ENCODE measurements at places on chromosomes 3 and 15.
A peak's percentile ranks its signal among the peaks of the same experiment; 100 is the strongest.

DNA sequence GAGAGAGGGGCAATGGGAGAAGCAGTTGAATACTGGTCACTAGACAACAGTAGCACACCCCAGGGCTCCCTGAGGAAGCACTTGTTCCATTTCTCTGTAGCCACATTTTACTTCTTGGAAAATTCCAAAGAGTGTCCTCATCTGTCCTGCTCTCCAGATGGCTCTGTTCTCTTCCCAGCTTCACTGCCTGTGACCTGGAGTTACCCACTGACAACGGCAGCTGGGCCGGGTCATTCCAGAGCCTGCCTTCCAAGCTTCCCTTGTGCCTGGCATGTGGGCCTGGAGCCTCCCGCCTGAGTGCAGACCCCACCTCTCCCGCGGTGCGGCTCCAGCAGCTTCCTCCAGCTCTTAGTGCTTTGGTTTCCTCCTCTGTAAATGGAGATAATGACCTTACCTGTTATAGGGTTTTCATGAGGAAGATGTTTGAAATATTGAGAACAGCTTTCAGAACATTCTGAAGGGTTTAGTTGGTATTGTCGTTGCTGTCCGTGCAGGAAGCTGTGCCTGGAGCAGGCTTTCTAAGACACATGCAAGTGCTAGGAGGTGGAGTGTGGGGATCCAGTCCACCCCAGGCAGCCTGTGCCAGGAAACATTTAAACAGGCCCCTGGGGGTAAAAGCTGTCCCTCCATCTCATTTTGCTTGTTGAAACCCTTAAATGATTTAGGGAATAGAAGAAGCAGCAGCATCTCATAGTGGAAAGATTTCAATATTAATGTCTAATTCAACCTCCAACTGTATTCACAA lies 24.8 kb downstream of the EFCC1 start:
- no peak for DNase-seq

GRCh38 chr15:81157195-81157938 lies 23.3 kb downstream of the CFAP161 start:
- DNase-seq, result no peak

- no peak for DNase-seq
These were observed 163.6 kb downstream of the SERPINI1 start for GRCh38 chr3:167899093-167899492.

DNA sequence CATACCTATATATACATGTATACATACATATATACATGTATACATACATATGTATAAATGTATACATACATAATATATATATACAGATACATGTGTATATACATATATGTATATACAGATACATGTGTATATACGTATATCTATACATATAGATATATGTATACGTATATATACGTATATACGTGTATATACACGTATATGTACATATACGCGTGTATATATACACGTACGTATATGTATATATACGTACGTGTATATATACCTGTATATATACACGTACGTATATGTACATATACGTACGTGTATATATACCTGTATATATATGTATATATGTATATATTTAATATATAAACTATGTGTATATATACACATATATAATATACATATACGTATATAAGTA lies 955.2 kb downstream of the AGBL1 start:
- DNase-seq, result no peak

GRCh38 chr3:197552198-197552597 lies 3.6 kb downstream of the BDH1 start:
- no peak for DNase-seq

GRCh38 chr15:70596354-70597055 lies 166.9 kb downstream of the UACA start:
- DNase-seq, result peak; percentile 94

DNA sequence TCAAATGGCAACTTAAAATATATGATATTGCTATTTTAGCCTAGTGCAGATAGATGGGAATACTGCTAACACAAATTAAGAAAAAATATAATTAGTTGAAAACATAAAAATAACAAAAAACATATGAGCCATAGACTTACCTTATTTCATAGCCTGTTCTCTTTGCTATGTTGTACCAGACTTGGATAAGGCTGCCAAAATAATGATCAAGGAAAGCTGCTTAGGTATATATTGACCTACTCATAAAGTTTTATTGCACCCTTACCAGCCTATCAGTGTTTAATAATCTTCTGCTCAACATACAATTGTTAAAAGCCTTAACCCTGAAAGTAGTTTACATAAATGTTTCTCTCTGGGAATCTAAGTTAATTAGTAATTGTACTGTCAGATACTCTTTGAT lies at the start of gene SI:
TSS of gene SI (minus strand) at position 204 of the 400 bp plus-strand sequence. CDS start 2,484 bp downstream, outside the sequence.
- no peak for DNase-seq

DNA sequence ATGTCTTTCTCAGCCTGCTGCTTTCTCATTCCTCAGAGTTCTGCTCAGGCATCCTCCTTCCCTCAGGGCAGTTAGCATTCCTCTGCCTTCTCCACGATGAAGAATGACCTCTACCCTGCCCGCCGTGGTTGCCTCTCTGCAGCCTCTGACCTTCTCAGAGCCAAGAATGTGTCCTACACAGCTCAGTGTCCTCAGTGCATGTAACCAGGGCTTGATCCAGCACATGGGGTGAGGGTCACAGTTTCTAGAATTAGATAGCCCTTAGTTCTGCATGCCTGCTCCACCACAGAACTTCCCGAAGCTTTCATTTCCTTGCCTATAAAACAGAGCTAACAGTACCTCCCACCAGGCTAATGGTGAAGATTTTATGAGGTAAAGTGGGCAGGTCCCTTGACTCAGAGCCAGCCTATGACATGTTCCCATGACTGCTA lies 182.1 kb downstream of the CLSTN2 start:
- DNase-seq, result no peak

DNA sequence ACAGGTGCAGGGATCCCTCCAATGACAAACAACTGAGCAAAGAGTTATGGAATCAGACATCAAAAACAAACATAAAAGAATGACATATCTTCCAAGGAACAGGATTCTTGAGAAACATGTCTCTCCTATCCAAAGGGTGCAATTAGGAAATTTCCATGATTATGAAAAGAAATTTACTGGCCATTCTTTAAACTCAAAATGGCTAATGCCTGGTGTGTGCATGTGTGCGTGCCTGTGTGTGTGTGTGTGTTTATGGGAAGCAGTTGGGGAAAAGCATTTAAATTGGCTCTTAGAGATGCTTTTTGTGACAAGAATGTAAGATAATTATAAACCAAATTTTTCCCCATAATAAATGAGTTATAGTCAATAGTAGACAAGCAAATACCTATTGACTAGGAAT lies 320.5 kb upstream of the THBS1 start:
- no peak for DNase-seq

DNA sequence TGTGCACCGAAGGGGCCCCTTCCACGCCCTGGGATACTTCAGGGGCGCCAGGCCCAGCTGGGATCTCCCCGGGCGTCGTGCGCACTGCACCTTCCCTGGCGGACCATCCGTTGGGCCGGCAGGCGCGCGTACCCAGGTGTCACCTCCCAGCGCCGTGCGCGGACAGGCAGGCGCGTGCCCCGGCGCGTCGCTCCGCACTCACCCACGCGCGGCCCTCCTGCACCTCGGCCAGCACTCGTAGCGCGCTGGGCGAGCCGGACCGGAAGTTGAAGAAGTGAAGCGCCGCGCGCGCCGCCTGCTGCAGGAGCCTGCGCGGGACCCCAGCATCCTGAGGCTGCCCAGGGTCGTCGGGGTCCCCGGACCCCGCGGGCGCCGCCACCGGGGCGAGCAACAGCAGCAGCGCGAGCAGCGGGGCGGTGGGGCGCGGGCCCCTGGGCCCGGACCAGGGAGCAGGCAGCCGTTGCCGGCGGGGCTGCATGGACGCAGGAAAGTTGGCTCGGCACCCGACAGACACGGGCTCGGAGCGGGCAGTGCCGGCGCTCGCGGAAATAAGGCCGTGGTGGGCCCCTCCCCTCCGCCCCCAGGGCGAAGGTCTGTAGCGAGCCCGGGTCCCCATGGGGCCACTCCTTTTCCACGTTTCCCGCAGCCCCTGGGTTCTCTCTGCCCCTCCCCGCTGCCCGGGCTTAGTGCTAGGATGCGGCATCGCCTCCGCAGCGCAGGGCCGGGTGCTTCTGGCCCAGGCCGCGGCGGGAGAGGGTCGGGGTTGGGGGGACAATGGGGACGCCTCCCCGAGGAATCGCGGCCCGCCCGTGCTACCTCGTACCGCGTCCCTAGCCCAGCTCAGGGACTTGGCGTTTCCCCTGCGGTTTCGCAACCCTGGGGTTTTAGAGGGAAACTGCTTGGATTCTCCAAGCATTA lies at the start of gene RARRES1:
TSS of gene RARRES1 (minus strand) at position 520 of the 918 bp plus-strand sequence. CDS start at position 478, 42 bp downstream.
- DNase-seq, result no peak

DNA sequence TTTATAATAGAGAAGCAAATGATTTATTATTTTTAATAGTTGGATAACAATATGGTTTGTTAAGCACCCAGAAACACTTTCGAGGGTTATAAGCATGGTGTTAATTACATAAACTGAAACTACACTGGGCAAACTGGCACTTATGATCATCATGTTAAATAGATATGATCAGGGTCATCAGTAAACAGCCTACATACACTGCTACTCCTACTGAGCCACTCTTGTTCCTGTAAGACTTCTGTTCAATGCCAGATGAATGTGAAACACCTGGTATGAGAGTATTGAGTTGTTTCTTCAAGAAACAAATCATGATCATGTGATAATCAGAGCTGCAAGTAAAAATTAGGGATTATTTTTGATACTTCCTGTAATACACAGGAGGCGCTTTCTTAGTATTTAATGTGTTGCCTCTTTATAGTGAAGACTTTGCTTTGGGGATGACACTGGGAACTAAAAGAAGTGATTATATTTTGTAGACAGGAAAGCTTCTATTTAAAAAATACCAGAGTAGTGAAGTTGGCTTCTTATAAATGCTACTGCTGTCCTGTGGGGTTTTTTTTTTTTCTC lies 32.3 kb upstream of the UTS2B start:
- no peak for DNase-seq

DNA sequence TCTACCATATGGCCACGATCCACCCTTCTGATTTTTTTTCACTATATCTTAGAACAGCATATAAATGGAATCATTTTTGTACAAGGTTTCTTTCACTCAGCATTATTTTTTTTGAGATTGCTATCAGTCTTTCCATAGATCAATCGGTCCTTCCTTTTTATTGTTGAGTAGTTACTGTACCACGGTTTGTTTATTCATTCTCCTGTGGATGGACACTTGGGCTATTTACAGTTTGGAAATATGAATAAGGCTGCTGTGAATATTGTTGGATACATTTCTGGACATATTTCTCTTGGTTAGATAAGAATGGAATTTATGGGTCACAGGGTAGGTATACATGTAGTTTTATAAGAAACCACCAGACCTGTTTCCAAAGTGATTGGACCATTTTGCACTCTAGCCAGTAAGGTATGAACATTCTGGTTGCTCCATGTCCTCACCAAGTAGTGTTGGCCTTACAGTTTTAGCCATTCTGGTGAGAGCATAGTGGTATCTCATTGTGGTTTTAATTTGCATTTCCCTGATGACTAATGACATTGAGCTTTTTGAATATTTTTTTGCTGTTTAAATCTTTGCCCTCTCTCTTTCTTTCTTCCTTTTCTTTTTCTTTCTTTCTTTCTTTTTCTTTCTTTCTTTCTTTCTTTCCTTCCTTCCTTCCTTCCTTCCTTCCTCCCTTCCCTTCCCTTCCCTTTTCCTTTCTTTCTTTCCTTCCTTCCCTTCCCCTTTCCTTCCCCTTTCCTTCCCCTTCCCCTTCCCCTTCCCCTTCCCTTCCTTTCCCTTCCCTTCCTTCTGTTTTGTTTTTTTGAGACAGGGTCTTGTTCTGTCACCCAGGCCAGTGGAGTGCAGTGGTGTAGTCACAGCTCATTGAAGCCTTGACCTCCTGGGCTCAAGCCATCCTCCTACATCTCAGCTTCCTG lies 49.2 kb downstream of the LRRK1 start:
- DNase-seq, result peak; percentile 36

GRCh38 chr3:38039101-38039898 lies at the start of gene DLEC1:
Gene DLEC1 (plus strand): TSS chr3:38039208. CDS start chr3:38039226, 18 bp downstream.
- DNase-seq, result no peak

GRCh38 chr3:30549600-30549999 lies 56.8 kb upstream of the TGFBR2 start:
- DNase-seq, result no peak

GRCh38 chr3:61264281-61264680 lies 13.0 kb upstream of the FHIT start:
- DNase-seq, result no peak

GRCh38 chr3:13479332-13479581 lies 849 bp upstream of the HDAC11 start:
- DNase-seq, result no peak

- DNase-seq, result no peak
These were observed 243.5 kb downstream of the NFKBIZ start for GRCh38 chr3:102092617-102093466.

Data from HS-27A (cell line).